ENCODE measurements at places on chromosomes 13 and 19.

DNA sequence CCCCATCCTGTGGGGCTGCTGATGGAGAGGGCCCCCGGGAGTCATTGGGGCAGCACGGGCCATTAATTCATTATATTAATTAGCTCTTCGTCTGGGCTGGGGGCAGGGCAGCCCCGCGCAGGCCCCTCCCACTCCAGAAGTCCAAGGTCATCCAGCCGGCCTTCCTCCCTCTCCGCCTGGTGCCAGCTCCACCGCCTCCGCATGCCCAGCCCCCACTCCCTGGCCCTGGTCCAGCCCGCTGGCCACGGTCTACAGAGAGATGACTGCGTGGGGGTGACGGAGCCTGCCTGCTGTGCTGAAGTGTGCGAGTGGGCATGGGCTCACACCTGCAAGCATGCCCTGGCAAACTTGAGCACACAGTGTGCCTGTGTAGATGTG is 8.8 kb downstream of the IGLON5 start:
- DNase-seq = no peak

DNA sequence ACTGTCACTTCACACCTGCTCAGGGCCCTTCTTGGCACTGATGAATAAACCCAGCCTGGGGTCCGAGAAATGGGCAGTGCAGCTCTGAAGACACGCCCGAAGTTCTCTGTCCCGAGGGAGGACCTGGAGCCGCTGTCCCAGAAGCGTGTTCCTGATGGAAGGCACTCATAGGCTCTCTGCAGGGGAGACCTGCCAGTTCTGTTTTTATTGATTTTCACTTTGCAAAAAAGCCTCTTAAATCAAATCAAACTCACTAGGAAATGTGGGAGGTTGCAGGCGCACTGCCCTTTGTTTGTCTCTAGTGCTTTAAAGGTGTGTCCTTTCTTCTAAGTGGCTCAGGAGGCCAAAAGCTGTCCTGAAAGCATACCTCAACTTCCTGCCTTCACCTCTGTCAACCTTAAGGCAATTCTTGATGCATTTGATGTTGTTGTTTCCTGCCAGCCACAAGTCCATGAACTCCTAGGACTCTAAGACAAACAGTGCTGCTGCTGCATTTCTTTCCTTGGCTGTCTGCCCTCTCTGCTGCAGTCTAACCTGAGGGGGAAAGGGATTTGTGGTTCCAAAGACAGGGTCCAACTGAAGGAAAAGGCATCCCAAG is 663.2 kb downstream of the UQCRFS1 start:
- DNase-seq = no peak

- DNase-seq = no peak
Observed at GRCh38 chr19:19526581-19527370, 1.9 kb upstream of the YJEFN3 start.

- no peak for DNase-seq
Observed at GRCh38 chr13:114112826-114113322, 19.5 kb downstream of the RASA3 start.

DNA sequence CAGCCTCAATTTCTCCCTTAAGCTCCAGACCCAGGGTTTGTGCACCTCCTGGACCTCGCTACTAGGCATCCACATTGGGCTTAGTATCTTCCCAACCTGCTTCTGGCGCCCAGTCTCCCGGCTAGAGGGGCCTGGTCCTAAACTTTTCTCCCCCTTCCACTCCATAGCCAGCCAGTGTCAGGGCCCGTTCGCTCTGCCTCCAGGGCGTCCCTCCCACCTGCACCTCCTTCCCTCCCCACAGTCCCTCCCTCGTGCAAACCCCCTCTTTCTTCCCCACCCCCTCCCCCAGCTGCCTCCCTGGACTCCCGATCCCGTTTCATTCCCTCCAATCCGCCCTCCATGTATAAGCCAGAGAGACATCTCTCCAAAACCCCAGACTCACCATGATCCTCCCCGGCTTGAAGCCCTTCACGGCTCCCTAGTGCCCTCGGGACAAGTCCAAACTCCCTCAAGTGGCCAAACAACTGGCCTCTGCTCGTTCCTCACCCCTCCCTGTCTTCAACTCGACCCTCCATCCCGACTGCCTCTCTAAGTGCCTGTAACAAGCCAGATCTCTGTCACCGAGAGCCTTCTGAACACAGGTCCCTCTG is 997 bp upstream of the SAMD4B start:
- DNase-seq = no peak

GRCh38 chr13:66275416-66275815 is 954.7 kb downstream of the PCDH9 start:
- no peak for DNase-seq

- DNase-seq = no peak
Observed at GRCh38 chr13:31046711-31047279, 114.3 kb downstream of the TEX26 start.

- no peak for DNase-seq
Observed at GRCh38 chr13:66446413-66446812, 783.7 kb downstream of the PCDH9 start.

- peak; percentile 40 for DNase-seq
Observed at GRCh38 chr19:18940769-18941627, at the start of gene HOMER3. Gene HOMER3 (minus strand): TSS chr19:18941217. CDS start chr19:18938982, 2,235 bp downstream.
